Hepatic stellate cell (primary cell): ENCODE measurements at places on chromosomes 13 and 19.

DNA sequence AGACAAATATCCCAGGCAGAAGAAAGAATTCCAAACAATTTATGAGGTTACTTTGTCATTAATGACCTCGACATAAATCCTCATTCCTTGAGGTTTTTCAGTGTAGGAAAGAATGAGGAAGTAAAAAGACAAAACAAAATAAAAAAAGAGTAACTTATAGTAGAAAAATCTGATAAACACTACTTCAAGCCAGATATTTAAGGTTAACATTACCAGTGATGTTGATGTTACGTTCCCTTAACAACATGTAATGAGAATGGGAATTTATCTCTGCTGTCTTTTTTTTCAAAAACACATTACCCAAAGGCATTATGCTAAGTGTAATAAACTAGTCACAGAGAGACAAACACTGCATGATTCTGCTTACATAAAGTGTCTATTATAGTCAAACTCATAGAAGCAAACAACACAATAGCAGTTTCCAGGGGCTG is 935.1 kb downstream of the SLITRK1 start:
- no peak for DNase-seq

GRCh38 chr13:61136093-61136492 is 279.6 kb downstream of the PCDH20 start:
- DNase-seq, result no peak

GRCh38 chr19:34468409-34468808 is 13.1 kb upstream of the WTIP start:
- no peak for DNase-seq

GRCh38 chr19:6736169-6736916 is 1.0 kb downstream of the GPR108 start:
- DNase-seq, result peak; percentile 92

DNA sequence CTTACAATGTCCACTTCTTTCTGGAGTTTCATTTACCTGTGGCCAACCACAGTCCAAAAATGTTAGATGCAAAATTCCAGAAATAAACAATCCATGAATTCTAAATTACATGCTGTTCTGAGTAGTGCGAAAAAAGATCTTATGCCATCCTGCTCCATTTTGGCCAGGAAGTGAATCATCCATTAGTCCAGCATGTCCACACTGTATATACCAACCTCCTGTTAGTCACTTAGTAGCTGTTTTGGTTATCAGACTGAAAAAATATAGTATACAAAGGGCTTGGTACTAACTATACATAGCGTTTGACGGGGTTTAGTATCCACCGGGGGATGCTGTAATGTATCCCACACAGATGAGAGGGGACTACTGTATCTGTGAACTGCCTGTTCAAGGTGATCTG is 618.0 kb upstream of the ARGLU1 start:
- DNase-seq, result peak; percentile 29

DNA sequence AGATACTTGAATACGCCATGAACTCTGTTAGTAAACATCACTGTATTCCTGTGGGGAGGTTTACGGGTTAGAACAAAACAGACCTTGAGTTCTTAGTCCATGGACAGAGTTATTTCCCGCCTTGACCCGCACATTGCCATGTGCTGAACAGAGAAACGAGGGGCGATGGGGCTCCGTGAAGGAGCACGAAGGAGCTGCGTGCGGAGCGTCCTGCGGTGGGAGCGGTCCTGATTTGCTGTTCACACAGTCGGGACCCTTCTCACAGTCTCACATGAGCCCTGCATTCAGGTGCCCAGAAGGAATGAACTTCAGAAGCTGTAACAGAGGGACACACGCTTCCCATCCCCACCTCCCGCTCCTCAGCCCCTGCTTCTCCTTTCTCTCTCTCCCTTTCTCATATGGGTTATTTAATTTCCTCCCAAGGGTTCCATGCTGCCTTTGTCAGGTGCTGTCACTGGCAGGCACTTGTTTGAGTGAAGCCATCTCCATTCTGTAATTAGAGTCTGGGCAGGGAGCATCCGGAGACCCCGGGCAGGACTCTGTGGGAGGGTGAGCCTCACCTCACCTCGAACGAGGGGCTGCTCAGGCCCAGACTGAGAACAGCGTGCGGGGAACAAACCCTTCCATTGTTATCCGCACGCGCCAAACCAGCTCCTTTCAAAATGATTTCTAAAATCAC is 76.9 kb downstream of the TEX29 start:
- no peak for DNase-seq

DNA sequence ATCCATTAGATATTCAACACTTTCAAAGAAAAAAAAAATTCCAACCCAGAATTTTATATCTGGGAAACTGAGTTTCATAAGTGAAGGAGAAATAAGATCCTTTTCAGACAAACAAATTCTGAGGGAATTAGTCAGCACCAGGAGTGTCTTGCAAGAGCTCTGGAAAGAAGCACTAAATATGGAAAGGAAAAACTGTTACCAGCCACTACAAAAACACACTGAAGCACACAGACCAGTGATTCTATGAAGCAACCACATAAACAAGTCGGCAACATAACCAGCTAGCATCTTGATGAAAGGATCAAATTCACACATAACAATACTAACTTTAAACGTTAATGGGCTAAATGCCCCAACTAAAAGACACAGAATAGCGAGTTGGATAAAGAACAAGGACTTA is 368.4 kb upstream of the MIR17HG start:
- no peak for DNase-seq

GRCh38 chr13:76861859-76862258 is 24.3 kb downstream of the KCTD12 start:
- DNase-seq, result no peak

GRCh38 chr19:15926484-15926883 is 7.8 kb downstream of the CYP4F11 start:
- no peak for DNase-seq

- DNase-seq, result no peak
These were observed 35.2 kb upstream of the WDFY2 start for GRCh38 chr13:51549050-51549449.

DNA sequence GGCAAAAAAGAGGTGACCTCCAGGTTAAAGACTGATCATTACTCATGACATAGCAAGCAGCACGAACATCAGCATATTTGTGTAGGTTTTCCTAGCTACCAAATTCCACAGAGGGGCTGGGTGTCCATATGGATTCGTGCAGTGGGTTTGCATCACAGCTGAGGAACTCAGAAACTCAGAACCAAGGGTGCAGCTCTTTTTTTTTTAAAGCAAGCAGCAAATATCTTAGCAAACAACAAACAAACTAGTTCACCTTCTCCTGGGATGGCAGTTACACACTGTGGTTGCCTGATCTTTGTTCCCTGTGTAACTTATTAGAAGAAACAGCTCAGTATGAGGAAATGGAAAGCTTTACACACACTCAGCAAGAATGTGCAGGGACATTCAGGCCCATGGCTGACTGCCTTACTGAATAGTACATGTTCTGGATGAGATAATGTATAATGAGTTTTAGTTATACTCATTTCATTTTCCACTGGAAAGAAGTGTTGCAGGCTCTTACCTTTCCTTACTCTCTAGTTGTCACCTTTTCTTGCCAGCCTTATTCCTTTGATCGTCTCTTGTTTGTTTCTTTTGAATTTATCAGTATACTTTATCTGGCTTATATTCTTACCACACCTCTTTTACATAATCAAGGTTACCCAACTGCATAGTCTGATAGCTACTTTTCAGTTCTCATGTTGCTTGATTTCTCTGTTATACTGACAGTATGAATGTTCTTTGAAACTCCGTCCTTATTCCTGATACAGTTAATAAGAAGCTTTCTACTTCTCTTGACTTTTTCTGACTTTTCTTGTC is 4.3 kb downstream of the NDFIP2 start:
- DNase-seq, result peak; percentile 50

- DNase-seq, result no peak
These were observed 67.6 kb downstream of the PIBF1 start for GRCh38 chr13:72849571-72849970.

DNA sequence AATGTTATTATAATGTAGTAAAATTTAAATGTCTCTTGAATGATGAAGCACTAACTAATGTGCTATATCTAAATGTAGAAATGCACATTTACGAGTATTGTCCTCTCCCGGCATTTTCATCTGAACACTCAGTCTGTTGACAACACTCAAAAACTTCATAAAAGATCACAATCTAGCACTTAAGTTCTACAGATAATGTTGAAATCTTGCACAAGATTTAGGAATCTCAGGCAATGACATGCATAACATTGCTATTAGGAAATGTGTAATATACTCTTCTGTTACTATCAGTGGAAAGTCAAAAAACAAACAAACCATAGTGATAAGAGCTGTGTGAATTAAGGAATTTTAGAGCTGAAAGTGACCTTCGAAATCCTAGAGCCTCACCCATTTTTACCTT is 37.5 kb upstream of the XPO4 start:
- peak; percentile 35 for DNase-seq

DNA sequence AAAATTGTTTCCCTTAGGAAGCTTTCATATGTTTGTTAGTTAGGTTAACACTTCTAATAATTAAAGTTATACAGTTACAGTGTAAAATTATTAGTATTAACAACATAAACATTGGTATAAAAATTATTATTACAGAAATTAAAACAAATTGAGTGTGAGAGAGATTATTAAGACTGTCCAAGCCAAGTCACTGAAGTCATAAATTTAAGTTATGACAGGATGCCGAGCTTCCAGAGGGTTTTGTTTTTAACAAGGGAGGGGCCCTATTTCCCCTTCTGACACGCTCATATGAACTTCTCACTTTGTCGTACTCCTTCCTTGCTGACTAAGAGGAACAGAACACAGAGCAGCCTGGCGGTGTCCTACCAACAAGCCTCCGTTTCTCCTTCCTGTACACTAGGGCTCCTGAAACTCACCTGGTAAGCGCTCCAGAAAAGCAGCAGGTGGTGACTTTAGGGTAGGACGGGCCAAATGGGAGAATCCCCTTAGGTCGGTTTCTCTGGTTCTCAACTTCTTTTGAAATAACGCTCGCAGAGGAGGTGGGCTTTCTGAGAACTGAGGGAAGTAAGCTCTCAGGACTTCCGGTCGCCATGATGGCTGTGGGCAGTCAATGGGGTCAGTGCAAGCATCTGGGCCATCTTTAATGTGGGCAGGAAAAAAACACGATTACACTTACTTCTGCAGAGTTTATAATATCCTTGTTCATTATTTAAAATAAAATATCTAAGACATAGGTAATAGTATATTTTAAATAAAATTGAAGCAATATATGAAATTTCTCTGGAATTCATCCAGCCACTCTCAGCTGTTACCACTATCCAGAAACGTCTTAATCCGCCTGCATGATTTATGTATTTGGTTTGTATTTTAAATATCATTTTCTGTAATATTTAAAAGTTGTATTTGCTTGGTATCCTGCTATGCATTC is at the start of gene CARD8:
Gene CARD8, minus strand, starts transcription at position 537 of the 928 bp plus-strand sequence. CDS start 14,892 bp downstream, outside the sequence.
- peak; percentile 72 for DNase-seq

- DNase-seq, result no peak
These were observed 45.8 kb downstream of the MLLT1 start for GRCh38 chr19:6233827-6234511.

DNA sequence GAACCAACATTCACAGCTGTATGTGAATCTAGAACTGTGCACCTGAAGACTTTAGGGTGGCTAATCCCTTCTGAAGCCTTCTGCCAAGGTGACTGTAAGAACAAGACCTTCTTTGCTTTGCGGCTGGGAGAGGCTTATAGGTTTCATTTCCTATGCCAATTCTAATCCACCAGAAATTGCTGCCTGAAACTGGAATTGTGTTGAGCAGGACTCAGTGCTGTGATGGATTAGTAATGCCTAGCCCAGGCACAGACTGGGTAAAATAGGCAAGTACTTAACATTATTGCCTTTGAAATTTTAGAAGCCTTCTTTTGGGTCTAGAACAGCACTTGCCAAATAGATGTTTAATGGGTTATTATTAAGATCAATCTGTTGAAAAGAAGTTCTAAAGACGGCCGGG is 11.5 kb downstream of the SLC25A23 start:
- DNase-seq, result no peak

GRCh38 chr19:8311461-8312260 is 3.5 kb upstream of the CD320 start:
- no peak for DNase-seq

DNA sequence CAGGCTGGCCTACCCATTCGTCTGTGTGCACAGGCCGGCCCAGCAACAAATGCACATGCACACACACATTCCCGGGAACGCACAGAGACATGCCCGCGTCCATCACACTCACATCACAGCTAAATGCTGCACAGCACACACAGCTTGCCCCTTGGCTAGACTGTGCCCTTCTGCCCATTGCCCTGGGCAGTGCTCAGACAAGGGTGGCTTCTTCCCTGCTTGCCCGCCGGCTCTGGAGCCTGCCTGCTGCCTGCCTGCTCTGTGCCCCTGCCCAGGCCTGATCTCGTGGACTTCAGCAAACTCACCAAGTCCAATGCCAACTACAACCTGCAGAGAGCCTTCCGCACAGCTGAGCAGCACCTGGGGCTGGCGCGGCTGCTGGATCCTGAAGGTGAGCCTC is 30.4 kb downstream of the SPTBN4 start:
- DNase-seq, result no peak

DNA sequence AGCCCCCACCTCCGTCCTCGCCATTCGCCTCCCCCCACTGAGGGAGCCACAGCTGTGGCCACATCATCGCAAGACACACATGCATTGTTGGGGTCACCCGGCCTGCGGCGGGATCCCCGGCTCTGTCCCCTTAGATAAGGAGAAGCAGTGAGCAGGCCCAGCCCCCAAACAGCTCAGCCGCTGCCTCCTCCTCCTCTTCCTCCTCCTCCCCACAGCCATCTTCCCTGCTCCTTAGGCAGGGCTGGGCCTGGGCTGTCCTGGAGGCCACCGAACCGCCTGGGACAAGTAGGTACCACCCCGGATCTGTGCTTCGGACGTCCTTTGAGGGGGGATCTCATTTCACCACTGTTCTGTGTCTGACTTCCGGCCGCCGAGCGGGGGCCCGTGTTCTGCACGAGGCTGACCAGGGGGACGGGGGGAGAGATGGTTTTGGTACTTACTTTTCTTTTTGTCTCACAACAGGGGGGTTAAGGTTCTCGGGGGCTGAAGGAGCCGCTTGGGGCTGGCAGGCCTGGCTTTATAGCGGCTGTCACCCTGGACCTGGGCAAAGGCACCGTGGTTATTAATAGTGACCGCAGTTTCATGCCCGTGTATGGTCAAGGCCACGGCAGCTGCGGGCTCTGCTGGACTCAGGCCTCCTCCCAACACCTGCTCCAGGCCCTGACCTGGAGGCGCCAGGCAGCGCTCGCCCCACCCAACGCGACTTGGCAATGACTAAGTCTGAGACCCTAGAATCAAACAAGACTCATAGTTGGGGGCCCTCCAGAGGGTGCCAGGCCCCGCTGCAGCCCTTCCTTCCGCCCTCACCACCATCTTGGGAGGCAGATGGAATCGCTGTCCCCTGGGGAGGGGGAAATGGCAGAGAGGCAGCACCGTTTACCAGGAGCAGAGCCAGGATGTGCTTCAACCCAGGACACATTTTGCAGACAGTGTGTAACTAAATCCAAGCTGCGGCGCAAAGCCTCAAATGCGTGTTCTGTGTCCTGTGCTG is 18.3 kb downstream of the NMRK2 start:
- no peak for DNase-seq

DNA sequence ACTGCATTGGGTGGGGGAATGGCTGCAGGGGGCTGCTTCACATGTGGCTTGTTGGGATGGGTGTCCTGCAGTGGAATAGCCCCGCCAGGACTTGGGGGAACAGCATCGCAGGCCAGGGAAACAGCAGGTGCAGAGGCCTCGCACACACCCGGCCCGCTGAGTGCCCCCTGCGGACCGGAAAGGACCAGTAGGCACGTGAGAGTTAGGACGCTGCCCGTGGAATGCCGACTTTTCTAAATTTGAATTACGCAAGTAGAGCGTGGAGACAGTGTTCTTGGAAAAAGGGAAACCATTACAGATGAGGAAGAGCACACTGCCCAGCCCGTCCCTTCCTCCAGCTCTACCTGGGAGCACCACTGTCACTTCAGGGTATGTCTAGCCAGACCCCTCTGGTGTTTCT is 11.5 kb downstream of the DNM2 start:
- DNase-seq, result no peak
